ENCODE measurements at places on chromosomes 7 and 10.

GRCh38 chr7:151366880-151367222 lies 25.2 kb downstream of the NUB1 start:
- DNase-seq, result no peak

- DNase-seq, result no peak
These were observed 80.7 kb downstream of the FZD1 start for GRCh38 chr7:91344911-91345310.

- DNase-seq, result no peak
These were observed 260.2 kb upstream of the TMEM72 start for GRCh38 chr10:44650691-44651661.

DNA sequence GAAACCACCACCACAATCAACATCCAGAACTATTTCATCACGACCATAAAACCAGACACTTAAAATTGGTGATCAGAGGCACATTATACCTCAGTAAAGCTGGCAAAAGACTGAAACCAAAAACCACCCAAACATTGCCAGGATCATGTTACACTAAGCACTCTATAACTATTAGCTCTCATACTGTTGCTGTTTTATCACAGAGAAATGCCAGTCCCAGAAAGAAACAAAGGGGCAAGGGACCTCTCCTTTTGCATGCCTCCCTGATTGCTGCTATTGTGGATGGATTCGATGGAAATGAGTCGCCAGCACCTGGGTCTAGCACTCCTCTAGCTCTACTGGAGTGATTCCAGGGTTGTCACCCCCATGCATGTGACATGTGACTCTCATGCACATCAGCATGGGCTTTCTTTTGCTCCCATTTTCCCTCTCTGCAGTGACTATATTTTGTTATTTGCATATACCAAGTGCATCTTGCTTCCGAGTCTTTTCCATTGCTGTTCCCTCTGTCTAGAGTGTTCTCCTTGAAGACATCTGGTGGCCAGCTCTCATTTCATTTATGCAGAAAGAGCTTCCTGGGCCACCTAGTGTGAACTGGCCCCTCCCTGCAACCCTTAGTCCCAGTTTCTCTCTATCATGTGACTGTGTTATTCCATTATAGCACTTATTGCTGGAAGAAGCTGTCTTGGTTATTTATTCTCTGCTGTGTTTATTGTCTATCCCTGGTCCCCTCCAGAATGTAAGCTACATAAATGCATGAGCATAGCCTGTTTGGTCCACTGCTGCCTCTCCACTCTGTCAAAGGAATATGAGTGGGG lies 300.6 kb downstream of the PLXNA4 start:
- DNase-seq, result no peak

GRCh38 chr7:45658716-45659495 lies 84.7 kb downstream of the ADCY1 start:
- no peak for DNase-seq

- DNase-seq, result no peak
These were observed 777.7 kb downstream of the PHTF2 start for GRCh38 chr7:78576236-78576635.

DNA sequence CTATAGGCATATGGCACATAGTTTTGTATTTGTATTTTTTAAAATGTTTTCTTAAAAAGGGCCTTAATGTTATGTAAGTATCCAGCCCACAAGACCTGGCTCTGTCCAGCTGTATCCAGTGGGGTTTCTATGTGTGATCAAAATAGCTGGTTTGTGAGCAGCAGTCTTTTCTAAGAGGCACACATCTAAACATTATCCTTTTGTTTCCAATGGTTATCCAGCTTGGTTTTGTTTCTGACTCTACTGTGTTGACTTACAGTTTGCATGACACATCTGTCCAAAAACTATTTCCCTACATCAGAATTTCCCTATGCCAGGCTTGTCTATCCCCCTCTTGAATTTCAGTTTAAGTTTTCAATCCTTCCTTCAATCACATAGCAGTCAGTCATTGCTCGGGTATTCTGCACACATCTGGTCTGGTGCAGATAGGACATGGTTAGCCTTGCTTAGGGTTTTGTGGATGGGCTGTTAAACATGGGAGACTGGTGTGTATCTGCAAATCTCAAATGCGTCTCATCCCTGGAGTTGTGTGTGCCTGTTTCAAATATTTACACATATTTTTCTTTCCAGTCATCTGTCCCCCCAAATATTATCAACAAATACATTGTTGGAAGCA lies 104.2 kb downstream of the SAMD9 start:
- DNase-seq, result no peak
